Activated CD8-positive, alpha-beta memory T cell treated with anti-CD3 and anti-CD28 coated beads for 1 hour (primary cell): ENCODE measurements at places on chromosomes 6 and 20.

DNA sequence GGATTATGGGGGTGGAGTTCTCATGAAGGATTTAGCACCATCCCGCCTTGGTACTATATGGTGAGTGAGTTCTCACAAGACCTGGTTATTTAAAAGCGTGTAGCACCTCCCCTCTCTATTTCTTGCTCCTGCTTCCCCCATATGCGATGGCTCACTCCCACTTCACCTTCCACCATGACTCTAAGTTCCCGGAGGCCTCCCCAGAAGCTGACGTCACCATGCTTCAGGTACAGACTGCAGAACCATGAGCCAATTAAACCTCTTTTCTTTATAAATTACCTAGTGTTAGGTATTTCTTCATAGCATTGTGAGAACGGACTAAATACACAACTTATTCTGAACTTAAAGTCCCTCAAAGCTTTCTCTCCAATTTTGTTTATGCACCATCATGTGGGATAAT is 163.4 kb upstream of the BMP5 start:
- no peak for DNase-seq

GRCh38 chr6:111870742-111871064 is 2.5 kb downstream of the FYN start:
- no peak for DNase-seq

GRCh38 chr6:131436358-131436757 is 136.7 kb upstream of the ARG1 start:
- DNase-seq: no peak

GRCh38 chr6:158729906-158730540 is 80.2 kb downstream of the SYTL3 start:
- no peak for DNase-seq

DNA sequence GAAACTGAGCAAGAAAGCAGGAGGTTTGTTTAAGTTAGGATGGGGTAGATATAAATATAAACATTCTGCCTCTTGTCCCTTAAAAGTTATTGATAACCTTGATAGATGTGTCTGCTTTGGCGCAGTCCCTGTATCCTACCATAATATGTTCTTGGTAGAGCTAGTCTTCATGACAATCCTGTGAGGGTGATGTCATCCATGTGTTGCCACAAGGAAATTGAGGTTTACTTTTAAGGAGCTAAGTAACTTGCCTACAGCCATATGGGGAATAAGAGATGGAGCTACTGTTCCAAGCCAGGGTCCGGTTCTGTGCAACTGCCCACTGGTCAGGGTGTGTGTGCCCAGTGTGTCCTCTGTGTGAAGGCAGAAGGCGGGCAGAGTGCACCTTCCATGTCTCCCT is 78.5 kb downstream of the SSR1 start:
- DNase-seq: no peak

- DNase-seq: no peak
Measured at GRCh38 chr6:8277769-8278168, 157.6 kb downstream of the SLC35B3 start.

GRCh38 chr6:152155792-152156191 is 348.3 kb downstream of the ESR1 start:
- DNase-seq: no peak

- no peak for DNase-seq
Measured at GRCh38 chr6:48766349-48766748, 655.4 kb upstream of the PTCHD4 start.

DNA sequence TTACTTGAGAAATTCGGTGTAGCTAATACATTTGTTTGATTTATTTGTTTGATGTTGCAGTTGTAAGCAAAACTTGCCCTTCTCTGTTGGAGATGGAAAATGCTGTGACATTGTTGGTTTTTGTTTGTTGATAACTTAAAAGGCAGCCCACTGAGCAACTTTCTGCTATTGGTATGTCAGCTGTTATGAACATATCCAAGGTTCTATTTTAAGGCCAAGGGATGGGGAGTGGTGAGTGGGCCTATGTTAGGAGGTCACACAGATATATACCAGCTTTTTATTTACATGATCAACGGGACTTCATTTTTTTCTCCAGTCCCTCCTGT is 5.7 kb downstream of the QKI start:
- no peak for DNase-seq

- DNase-seq: no peak
Measured at GRCh38 chr6:2542858-2543218, 207.9 kb downstream of the MYLK4 start.
